Thoracic aorta (tissue), 2 donors: ENCODE measurements at places on chromosomes 3 and 15.
A peak's percentile ranks its signal among the peaks of the same experiment; 100 is the strongest.

GRCh38 chr3:171770689-171771620 is 39.3 kb downstream of the PLD1 start:
- peaks cover 37% of the 10 kb centered on the region for H3K4me1 ChIP-seq
- peak overlapping the region; percentile 74 for H3K27ac ChIP-seq
- H3K36me3 ChIP-seq: no peaks in the 10 kb centered on the region
- DNase-seq: no peak
- H3K4me3 ChIP-seq: peak overlapping the region; percentile 78

DNA sequence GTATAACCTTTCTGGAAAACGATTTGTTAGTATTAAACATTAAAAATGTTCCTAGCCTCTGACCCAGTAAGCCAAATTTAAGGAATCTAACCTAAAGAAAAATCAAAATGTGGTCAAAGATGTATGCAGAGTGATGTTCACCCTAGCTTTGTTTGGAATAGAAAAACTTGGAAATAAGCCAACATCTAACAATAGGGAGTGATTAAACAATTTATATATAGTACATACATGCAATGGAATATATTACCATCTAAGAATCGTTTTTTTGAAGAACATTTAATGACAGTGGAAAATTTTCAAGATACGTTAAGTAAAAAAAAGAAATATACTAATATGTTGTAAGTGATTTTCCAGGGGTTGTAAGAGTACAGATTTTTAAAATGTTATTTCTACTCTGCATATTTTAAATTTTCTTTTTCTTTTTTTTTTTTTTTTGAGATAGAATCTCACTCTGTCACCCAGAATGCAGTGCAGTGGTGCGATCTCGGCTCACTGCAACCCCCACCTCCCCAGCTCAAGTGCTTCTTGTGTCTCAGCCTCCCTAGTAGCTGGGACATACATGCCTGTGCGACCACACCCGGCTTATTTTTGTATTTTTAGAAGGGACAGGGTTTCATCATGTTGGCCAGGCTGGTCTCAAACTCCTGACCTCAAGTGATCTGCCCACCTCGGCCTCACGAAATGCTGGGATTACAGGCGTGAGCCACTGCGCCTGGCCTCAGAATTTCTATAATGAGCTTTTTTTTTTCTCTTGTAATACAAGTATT is 54.9 kb downstream of the ANP32A start:
- no peak for DNase-seq
- H3K4me3 ChIP-seq: no peak overlapping the region
- no peaks in the 10 kb centered on the region for H3K4me1 ChIP-seq

DNA sequence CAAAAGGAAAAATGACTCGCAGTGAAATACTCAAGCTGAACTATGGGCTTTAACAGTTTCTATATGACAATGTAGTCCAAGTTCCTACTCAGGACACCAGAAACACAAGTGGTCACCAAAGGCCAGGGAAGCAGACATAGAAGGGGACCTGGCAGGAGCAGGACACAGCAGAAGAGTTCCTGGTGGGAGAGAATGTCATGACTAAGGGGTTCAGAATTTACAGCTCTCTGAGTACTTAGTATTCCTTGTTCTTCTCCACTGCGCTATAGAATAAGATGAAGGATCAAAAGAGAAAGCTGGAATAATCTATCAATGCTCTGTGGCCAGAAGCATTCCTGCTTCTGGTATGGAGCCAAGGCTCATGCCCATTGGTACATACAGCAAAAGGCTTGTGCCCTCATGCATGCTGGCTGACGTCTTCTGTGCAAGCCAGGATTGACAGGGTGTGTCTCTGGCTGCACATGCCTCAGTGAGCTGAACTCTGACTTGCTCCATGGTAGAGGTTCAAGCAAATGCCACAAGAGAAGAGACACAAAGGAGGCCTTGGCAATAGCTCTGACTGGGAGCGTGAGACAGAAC is 128.7 kb upstream of the SLC2A2 start:
- H3K4me3 ChIP-seq: no peak overlapping the region
- no peak overlapping the region for H3K27ac ChIP-seq
- H3K27me3 ChIP-seq: no peaks in the 10 kb centered on the region
- H3K36me3 ChIP-seq: no peaks in the 10 kb centered on the region
- no peak for DNase-seq
- H3K4me1 ChIP-seq: no peaks in the 10 kb centered on the region

- H3K27ac ChIP-seq: no peak overlapping the region
- DNase-seq: no peak
- H3K4me1 ChIP-seq: no peaks in the 10 kb centered on the region
- no peaks in the 10 kb centered on the region for H3K36me3 ChIP-seq
- no peaks in the 10 kb centered on the region for H3K27me3 ChIP-seq
- no peak overlapping the region for H3K4me3 ChIP-seq
These were observed 1.1 kb downstream of the WDR72 start for GRCh38 chr15:53758412-53758811.

DNA sequence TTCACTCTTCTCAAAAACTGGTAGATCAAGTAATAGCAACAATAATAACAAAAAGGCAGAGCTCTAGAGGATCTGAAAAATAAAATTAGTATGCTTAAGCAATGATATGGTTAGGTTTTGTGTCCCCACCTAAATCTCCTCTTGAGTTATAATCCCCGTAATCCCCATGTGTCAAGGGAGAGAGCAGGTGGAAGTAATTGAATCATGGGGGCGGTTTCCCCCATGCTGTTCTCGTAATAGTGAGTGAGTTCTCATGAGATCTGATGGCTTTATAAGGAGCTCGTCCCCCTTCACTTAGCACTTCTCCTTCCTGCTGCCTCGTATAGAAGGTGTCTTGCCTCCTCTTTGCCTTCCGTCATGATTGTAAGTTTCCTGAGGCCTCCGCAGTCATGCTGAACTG is 60.2 kb upstream of the ABHD2 start:
- H3K27ac ChIP-seq: no peak overlapping the region
- DNase-seq: no peak
- H3K36me3 ChIP-seq: no peaks in the 10 kb centered on the region
- peaks cover 18% of the 10 kb centered on the region for H3K4me1 ChIP-seq
- no peak overlapping the region for H3K4me3 ChIP-seq
- H3K27me3 ChIP-seq: no peaks in the 10 kb centered on the region

- no peaks in the 10 kb centered on the region for H3K36me3 ChIP-seq
- H3K4me3 ChIP-seq: no peak overlapping the region
- no peaks in the 10 kb centered on the region for H3K27me3 ChIP-seq
- no peak for DNase-seq
These were observed 94.5 kb downstream of the SERPINI1 start for GRCh38 chr3:167830007-167830406.

- peaks cover 6% of the 10 kb centered on the region for H3K27me3 ChIP-seq
- peaks cover 10% of the 10 kb centered on the region for H3K4me1 ChIP-seq
- peak overlapping the region; percentile 86 for H3K27ac ChIP-seq
- no peaks in the 10 kb centered on the region for H3K36me3 ChIP-seq
- H3K4me3 ChIP-seq: peak overlapping the region; percentile 88
These were observed 411 bp upstream of the C3orf70 start for GRCh38 chr3:185153171-185153771.

DNA sequence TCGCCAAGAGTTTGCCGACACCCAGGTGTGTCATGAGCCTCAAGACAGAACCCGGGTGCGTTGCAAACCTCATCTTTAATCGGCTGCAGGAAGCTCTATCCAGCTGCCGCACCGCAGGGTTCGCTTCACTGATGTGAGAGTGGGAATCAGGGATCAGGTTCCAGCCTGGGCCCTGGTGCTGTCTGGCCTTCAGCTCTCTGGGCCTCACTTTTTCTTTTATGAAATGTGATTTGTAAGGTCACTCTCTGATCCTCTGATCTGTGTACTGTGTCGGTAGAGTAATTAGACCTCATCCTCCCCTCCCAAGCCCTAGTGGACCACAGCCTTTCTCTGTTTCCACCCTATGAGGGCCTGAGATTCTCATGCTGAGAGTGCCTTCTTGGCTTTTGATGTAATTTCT is 202.8 kb upstream of the UBE2E1 start:
- H3K4me3 ChIP-seq: no peak overlapping the region
- DNase-seq: no peak
- no peaks in the 10 kb centered on the region for H3K36me3 ChIP-seq
- no peaks in the 10 kb centered on the region for H3K27me3 ChIP-seq

DNA sequence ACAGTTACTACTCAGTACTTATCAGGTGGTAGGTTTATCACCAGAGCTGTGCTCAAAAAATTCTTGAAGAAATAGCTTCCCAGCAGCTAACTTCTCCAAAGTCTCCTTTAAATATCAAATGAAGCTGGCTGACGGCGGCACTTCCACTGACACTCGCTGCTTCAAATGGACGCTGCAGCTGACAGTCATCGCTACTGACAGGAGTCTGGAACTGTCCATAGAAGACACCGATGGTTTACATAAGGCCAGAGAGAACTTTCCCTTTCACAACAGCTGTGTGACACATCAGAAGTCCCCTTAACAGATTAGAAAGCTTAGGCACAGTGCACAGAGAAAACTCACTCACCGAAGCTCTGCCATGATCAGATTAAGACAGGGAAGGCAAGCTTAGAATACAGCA is 270.2 kb downstream of the SHOX2 start:
- no peaks in the 10 kb centered on the region for H3K27me3 ChIP-seq
- no peaks in the 10 kb centered on the region for H3K36me3 ChIP-seq

- no peaks in the 10 kb centered on the region for H3K36me3 ChIP-seq
- peaks cover 23% of the 10 kb centered on the region for H3K4me1 ChIP-seq
- H3K27ac ChIP-seq: peak overlapping the region; percentile 99
These were observed 781 bp upstream of the DAG1 start for GRCh38 chr3:49469037-49469935.

DNA sequence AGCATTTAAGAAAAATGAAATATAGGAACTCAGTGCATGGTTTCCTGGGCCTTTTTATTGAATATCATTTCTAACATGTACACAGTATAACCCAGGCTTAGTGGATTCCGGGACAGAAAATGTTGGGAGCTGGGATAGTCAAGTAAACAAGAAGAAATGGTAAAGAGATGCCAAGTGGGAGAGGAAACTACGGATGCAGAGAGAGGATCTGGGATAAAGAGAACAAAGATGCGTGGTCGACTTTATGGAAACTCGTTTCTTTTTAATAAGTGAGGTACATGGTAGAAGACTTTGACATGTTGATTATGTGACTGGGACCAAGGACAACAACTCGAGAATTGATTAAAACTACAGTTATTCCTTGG is 1.2 kb upstream of the GPR176 start:
- no peaks in the 10 kb centered on the region for H3K36me3 ChIP-seq
- no peak for DNase-seq
- H3K27ac ChIP-seq: peak overlapping the region; percentile 93
- peak overlapping the region; percentile 96 for H3K4me3 ChIP-seq

- DNase-seq: no peak
- no peaks in the 10 kb centered on the region for H3K36me3 ChIP-seq
- no peak overlapping the region for H3K27ac ChIP-seq
- H3K27me3 ChIP-seq: no peaks in the 10 kb centered on the region
- no peak overlapping the region for H3K4me3 ChIP-seq
- no peaks in the 10 kb centered on the region for H3K4me1 ChIP-seq
These were observed 794.0 kb upstream of the CFAP20DC start for GRCh38 chr3:59843821-59844220.

DNA sequence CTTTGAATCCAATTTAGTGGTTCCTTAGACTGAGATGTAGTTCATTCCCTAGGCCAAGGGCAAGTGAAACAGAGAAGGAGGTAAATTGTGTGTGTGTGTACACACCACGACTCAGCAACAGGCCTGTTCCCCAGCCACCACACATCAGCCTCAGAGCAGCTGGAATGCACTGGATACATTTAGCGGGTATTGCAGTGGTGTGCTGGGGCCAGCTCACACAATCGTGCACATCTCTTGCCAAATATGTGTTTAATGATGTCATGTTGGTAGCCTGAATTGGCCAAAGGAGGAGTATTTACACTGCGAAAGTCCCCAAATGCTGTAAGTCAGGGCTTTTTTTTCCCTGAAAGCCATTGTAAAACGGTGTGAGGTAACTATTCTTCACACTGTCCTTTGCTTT is 82.3 kb downstream of the RBPMS2 start:
- peaks cover 23% of the 10 kb centered on the region for H3K4me1 ChIP-seq
- no peaks in the 10 kb centered on the region for H3K27me3 ChIP-seq
- peak overlapping the region; percentile 63 for H3K27ac ChIP-seq
- peak; percentile 22 for DNase-seq
- no peak overlapping the region for H3K4me3 ChIP-seq
